NCI-H748 treated with DMSO at 0.1 percent for 48 hours (cell line): ENCODE measurements at places on chromosomes 11 and 22.
A peak's percentile ranks its signal among the peaks of the same experiment; 100 is the strongest.

GRCh38 chr11:95764267-95764898 is 25.2 kb downstream of the FAM76B start:
- peak; percentile 11 for DNase-seq

- DNase-seq = no peak
Observed at GRCh38 chr22:20106849-20107237, 9.1 kb upstream of the RANBP1 start.

- DNase-seq = no peak
Observed at GRCh38 chr11:833114-833791, 501 bp downstream of the CD151 start.

GRCh38 chr11:6681505-6681904 is 1.6 kb downstream of the MRPL17 start:
- DNase-seq = no peak

DNA sequence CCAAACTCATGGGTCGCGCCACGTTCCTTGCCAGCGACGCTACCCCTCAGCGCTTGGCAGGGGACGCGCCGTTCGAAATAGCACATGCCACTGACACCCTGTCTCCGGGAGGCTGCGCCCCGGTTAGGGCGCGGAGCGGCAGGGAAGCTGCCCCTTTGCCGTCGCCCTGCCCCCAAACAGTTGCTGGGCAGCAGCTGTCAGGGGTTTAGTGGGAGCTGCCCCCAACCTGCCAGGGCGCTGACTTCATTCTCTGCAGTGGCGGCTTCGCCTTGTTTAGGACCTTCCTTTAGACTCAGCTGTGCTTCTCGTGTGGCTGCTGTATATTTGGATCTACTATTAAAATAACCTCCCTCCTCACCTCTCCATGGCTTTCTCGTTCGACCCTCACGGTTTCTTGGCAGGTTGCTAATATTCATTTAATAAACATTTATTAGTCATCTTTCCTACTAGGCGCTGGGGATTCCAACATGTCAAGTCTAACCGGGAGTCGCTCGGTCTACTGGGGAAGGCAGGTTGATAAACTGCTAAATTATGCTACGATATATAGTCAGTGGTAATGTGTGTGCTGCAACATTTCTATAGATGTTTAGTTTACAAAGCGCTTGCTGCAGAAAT is 782 bp downstream of the TMEM109 start:
- no peak for DNase-seq

- no peak for DNase-seq
Observed at GRCh38 chr11:9379041-9379440, 5.4 kb upstream of the IPO7 start.

DNA sequence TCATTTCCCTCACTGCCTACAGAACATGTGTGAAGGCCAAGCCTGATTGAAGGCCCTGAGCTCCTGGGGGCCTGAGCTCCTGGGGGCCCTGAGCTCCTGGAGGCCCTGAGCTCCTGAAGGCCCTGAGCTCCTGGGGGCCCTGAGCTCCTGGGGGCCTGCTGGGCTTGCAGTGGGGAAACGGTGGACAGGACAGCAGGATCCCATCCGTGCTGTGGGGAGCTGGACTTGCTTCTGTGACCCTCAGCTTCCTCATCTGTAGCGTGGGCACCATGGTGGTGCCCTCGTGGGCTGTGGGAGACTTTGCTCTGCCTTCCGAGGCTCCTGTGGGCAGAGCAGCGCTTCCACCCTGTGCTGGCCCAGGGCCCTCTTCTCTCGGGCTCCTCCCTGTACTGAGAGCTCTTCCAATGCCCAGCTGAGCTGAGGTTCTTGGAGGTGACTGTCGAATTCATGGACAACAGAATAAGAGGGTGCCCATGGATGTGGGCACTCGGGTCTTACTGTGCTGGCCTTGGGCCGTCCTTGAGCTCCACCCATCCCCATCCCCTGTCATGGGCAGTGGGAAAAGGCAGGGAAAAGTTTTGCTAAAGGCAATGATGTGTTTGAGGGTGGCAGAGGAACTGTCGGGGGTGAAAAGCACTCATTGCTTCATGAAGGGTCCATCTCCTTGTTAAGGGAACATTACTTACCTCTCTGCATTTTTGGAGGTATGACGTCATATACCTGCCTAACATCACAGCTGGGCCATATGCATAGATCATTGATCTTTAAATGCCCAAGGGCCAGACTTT is 786.7 kb downstream of the TBC1D22A start:
- no peak for DNase-seq

- DNase-seq = no peak
Observed at GRCh38 chr11:27437829-27438594, 34.6 kb downstream of the LGR4 start.

- DNase-seq = no peak
Observed at GRCh38 chr11:70432065-70432464, 33.7 kb downstream of the CTTN start.

DNA sequence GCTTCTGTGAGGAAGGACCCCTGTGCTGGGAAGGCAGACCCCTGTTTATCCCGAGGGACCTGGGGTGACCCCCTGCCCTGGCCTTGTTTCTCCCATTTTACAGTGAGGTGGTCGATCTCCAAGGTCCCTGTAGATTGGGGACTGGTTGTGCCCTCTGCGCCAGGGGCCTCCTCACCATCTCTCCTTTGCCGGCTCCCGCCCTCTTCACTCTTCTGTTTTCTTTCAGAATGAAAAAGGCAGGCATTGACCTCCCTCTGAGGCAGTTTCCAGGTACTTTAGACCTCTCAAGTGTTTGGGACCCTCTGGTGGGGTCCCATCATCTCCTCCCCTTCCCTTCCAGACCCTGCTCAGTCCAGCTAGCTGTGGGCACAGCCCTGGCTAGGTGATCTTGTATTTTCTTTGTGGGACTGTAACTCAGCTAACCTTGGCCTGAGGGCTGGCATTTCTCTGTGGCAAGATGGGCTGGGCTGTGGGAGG is 1.5 kb downstream of the SERPINH1 start:
- no peak for DNase-seq

GRCh38 chr11:113623114-113623513 is 83.0 kb downstream of the TMPRSS5 start:
- DNase-seq = no peak

DNA sequence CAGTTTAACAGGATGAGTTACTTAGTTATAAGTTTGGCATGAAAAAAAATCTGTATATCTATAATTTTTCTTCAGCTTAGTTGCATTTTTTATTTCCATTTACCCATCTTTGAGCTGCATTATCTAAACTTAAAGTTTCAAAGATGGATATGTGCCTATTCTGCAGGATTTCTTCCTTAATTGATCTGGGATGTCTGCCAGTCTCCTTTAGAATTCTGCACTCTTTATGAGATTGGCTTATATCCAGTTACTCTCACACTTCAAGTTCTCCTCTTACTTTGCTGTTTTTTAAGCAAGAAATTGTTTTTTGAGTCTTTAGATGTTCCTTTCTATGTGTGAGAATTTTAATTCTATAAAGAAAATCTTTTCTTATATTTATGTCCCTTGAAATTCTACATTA is 5.1 kb upstream of the PDGFD start:
- DNase-seq = no peak

- DNase-seq = no peak
Observed at GRCh38 chr11:1390569-1391164, 933 bp downstream of the BRSK2 start.

GRCh38 chr22:25453557-25453956 is 110.9 kb upstream of the GRK3 start:
- no peak for DNase-seq

DNA sequence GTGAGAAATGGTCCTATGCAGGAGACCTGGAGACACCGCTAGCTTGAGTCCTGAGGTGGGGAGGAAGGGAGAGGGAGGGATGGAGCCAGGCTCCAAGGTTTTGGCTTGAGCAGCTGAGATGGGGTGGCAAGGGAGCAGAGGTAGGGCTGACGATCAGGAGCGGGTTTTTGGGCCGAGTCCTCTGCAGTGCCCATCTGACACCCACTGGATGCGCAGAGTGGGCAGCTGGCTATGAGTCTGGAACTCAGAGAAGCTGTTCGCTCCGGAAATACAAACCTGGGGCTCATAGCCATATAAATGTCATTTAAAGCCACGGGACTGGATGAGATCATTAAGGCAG is 453 bp upstream of the MAFF start:
- DNase-seq = no peak

GRCh38 chr22:45476814-45477213 is 25.9 kb upstream of the FBLN1 start:
- no peak for DNase-seq

DNA sequence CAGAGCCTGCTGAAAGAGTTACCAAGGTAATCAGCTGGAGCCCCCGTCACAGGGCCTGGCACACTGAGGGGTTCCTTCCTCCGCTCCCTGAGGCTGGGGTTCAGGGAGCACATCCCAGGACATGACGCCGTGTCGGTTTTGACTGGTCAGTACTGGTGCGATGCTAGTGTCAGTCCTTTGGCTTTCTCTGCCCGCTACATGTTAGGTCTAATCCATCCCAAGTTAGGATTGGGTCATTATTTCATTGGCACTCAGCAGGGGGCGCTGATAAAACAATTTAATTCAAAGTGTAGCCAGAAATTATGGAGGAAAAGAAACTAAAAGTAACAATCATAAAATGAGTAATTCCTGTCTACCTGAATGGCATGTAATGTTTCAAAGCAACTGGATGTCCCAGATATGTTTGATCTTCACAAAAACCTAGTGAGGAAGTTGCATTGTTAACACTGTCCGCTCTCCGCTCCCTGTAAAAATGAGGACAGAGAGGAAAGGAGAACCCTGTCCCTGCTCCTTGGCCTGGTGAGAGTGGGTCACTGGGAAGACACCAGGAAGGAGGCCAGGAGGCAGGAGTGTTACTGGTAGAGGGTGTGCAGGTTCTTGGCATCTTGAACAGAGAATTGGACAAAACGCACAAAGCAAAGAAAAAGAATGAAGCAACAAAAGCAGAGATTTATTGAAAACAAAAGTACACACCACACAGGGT is 27.1 kb downstream of the TSKU start:
- DNase-seq = no peak

DNA sequence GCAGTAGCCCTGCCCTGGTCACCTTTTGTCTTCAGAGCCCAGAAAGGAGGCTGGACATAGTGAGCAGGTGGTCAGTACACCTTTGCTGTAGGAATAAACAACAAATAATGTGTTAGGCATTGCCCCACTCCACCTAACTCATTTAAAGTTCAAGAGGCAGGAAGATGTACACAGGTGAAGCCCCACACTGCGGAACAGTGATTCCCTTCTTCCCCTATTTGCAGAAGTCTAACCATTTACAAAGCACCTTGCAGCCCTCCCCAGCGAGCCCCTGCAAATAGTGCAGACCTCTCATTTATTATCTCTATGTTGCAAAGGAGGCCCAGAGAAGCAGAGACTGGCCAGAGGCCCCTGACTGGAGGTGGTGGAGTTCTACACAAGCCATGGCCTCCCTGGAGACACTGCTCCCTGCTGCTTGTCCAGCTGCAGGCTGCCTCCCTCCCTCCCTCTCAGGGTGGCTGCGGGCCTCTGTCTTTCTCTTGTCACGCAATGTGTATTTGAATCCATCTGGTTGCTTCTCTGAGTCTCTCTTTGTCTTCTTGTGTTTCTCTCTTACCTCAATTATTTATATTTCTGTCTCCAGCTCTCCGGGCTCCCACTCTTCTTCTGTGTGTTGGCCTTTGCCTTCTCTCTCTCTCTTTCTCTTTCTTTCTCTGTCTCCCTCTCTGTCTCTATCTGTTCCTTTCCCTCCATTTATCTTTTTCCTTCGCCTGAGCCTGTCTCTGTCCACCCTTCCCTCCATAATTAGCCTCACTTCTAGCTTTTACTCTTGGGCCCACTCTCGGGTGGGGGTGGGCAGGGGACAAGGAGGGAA is 59.1 kb upstream of the PRDM11 start:
- DNase-seq = no peak

- no peak for DNase-seq
Observed at GRCh38 chr22:39894554-39895092, 1.1 kb upstream of the ENTHD1 start.

DNA sequence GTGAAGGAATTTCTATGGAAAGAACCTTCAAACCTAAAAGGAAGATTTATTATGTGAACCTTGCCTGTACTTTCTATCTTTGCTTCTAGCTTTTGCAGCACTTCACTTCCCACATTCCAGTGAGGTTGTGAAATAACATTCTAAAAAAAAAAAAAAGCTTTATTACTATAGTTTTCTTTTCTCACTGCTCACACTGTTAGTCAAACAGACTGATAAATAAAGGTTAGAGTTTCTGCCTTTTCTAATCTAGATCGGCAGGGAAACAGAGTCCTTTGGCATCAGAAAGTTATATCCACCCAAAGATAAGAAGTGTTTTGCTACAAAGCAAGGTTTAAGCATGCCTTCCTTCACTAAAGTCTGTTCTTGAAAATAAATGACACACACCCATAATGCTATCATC is 2.8 kb downstream of the AAMDC start:
- no peak for DNase-seq

GRCh38 chr11:121793291-121793690 is 322.7 kb downstream of the BLID start:
- DNase-seq = no peak

DNA sequence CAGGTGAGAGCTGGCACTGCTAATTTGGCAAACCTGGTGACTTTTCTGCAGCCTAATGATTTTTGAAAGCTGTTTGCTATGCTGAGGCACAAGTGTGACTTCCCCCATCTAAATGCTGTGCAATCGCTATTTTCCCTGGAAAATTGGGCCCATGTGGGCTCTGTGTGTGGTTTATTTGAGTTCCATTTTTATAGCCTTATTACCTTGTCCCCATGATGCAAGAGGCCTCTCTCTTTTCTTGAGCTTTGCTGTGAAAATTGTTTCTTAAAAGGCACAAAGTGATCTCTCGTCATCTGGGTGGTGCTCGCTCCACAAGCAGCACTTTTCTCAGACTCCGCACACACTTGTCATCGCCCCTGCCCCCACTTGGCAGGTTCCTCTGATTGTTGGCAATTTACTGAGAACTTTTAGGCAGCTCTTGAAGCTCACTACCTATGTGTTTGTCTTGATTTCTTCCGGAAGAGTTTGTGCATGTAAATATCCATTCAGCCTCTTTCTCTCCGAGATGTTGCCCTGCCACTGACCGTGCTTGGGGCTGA is 24.9 kb downstream of the BMAL1 start:
- DNase-seq = no peak

DNA sequence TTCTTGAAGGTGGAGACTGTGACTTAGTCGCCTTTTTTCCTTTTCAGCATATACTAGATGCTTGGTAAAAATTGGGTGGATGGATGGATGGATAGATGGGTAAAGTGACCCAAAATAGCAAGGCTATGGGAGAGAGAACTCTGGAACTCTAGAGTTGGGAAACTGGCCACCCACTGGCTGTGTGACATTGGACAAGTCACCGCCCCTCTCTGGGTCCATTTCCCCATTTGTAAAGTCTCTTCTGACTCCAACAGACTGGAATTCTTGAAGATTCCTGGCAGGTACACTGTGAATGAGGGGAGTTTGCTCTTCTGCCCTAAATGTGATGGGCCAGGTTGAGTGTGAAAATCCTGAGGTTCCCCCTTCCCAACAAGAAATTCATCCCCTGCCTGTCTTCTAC is 8.0 kb downstream of the TKFC start:
- DNase-seq = no peak

GRCh38 chr11:79550809-79551208 is 110.0 kb upstream of the TENM4 start:
- DNase-seq = no peak

GRCh38 chr22:20750461-20751184 is 23.3 kb upstream of the SERPIND1 start:
- DNase-seq = no peak

GRCh38 chr11:120181376-120181975 is 29.4 kb upstream of the OAF start:
- no peak for DNase-seq
